ENCODE measurements at places on chromosomes 13 and 19. TPM values are rescaled to one million over a fixed set of nuclear protein-coding genes. Genes with fewer than 3 reads are reported as not detected.

GRCh38 chr13:74226791-74227475, 92.7 kb upstream of the KLF12 start:
- ATAC-seq, result no peak

GRCh38 chr13:80036845-80037504, 304.0 kb downstream of the SPRY2 start:
- ATAC-seq, result no peak

- no peak for ATAC-seq
These were observed 54.6 kb downstream of the ARHGAP35 start for GRCh38 chr19:46915386-46915785.

- no peak for ATAC-seq
These were observed 364.1 kb downstream of the FOXO1 start for GRCh38 chr13:40302351-40302750.

- no peak for ATAC-seq
These were observed 53.7 kb upstream of the MAB21L1 start for GRCh38 chr13:35530147-35530546.

Gene LSR
- 66.6 TPM for total RNA-seq

Gene PBX4
- total RNA-seq, result 0.20 TPM

All from esophagus mucosa (tissue), 1 donor.